ENCODE measurements at places on chromosomes 4 and X. TPM values are rescaled to one million over a fixed set of nuclear protein-coding genes. Genes with fewer than 3 reads are reported as not detected.

DNA sequence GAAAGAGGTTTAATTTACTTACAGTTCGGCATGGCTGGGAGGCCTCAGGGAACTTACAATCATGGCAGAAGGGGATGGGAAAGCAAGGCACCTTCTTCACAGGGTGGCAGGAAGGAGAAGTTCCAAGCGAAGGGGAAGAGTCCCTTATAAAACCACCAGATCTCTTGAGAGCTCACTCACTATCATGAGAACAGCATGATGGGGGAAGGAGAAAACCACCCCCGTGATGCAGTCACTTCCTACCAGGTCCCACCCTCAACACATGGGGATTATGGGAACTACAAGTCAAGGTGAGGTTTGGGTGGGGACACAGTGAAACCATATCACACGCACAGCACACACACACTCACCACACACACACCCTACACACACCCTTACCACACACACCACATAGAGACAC is 104.3 kb downstream of the DCTD start:
- DNase-seq: no peak

DNA sequence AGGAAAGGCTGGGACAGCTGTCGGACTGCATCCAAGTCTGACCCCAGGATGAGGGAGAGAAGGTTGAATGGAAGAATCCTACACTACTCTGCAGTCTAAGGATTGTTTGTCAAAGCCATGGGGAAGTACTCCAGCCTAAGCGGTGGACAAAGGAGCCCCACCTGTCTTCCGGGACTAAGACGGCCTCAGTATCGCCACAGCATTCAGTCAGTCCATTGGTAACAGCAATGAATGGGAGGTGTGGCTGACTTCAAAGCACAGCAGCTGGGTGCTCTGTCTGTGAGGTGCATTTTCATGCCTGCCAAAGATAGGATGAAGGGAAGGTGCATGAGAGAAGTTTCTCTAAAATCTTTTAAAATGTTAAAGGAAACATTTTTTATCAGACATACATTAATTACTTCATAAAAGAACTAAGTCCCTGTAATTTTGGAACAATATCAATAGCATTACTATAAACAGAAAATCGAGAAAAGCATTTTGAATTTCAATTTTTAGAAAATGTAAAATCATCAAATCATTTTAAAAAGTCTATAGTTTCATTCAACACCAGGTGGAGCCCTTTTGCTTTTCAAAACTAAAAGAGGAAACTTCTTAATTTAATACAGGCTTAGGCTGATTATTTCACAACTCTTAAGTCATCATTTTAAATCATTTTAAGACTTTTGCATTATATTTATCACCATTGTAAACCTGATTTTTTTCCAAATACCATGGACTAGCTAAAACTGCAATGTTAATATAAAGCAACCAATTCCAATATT is 27.6 kb upstream of the INTU start:
- DNase-seq: peak; percentile 22

GRCh38 chr4:106162278-106162677 is 153.7 kb downstream of the TBCK start:
- no peak for DNase-seq

RWDD4 gene
- total RNA-seq: 14.9 TPM

DNA sequence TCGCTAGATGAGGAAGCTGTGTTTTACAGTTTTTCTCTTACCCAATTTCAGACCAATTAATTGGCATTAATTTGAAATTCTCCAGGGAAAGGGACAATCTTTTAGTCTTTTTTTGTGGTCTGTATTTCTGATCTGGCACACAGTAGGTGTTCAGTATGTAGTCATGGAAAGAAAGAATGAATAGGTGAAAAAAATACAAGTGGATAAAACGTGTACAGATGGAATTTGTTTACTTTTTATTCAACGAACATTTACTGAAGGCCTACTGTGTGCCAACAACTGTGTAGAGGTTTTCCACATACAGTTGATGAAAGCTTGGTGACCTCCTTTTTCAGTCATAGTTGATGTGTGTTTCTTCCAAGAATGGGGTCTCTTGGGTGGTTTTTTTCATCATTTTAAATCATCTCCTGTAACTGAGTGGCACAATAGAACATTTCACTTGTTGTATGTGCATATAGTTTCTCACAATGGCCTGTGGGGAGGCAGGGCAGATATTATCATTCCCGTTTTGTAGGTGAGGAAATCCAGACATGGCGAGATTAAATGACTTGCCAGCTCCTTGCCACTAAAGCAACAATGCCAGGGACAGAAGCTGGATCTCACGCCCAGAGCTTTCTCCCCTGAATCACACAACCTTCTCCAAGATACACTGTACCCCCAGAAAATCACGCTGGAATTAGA is 102.4 kb downstream of the CEP135 start:
- no peak for DNase-seq

DNA sequence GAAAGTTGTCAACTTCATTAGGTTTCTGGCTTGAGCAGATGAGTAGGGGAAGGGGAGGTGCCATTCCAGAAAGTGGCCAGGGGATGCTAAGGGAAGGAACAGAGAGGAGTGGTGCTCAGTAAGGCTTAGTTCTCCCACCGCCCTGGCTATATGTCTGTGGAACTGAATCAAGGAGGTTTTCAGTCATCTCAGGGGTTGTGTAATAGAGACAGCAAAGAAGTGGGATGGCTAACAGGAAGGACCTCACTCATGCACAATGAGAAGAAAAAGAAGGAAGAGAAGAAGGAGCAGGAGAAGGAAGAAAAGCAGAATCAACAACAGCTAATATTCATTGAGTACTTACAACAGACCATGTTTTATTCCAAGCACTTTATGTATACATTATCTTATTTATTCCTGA is 368.7 kb downstream of the MID1IP1 start:
- no peak for DNase-seq

- DNase-seq: no peak
Observed at GRCh38 chrX:12241026-12241425, 102.8 kb downstream of the FRMPD4 start.

CTAG1A gene
- total RNA-seq: not detected

DNA sequence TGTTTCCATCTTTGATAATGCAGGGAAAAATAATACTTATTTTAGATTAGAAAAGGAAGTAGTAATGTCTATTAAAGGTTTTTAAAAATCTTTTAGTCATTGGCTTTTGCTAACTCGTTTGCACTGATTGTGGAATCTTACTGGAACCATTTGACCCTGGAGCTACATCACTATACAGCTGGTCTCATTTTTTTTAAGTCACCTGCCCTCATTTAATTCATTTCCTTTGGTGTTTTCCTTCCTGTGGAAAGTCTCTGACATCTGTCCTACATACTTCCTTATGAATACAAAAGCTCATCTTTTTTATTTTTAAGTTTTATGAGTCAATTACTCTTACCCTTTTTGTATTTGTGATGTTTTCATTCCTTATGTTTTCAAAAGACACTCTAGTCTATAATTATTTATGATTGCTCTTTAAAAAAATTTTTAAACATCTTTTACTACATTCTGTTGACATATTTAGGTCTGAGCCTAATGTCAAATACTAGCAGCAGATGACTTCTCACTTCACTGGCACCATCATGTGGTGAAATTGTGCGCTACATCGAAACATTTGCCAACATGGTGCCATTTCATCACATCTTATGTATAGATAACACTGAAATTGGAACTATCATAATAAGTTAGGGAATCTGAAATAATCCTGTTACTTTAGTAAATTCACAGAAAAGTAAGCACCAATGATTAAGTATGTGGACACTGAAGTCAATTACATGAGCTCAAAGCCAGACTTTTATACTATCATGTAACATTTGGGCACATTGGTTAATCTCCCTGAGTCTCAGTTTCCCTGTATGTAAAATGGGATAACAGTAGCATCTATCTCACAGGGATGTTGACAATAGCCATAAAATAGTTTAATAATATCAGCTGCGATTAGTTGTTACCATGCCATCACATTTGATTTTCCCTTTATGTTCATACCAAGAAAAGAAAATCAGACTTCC is 9.4 kb upstream of the MMAA start:
- DNase-seq: peak; percentile 58

DNA sequence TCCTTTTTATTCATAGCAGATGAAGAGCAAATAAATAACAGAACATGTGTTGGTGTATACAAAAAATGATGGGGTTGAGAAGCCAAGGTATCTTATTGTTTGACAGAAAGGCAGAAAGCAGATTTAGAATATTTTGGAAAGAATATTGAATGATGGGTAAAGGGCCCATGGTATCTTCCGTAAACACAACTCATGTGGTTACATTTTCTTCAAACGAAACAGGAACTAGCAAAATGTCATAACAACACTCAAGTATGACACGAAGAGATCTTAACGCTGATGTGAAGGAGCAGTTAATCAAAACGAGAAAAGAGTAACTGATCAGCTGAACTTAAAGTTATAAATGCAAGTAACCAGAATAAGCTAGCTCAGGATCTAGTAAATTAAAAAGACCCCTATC is 195.7 kb upstream of the GK2 start:
- no peak for DNase-seq

- DNase-seq: no peak
Observed at GRCh38 chrX:29518100-29518499, 697.3 kb upstream of the MAGEB2 start.

DNA sequence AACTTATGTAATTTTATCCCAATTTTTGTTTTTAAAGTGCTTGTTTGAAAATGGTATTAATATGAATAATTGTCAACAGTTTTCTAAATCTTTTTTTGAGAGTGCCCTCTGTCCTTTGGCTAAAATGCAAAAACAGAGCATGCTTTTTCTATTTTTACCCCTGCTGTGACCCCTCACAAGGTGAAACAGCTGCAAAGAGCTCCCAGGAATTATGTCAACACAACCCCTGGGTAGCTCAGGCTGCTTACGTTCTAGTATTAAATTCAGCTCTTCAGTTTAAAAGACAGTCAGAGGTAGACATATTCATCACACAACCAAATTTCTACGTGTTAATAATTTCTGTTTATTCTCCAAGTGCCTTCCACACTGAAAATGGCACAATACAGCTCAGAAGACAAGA is 367.5 kb downstream of the PRDM5 start:
- DNase-seq: no peak

DNA sequence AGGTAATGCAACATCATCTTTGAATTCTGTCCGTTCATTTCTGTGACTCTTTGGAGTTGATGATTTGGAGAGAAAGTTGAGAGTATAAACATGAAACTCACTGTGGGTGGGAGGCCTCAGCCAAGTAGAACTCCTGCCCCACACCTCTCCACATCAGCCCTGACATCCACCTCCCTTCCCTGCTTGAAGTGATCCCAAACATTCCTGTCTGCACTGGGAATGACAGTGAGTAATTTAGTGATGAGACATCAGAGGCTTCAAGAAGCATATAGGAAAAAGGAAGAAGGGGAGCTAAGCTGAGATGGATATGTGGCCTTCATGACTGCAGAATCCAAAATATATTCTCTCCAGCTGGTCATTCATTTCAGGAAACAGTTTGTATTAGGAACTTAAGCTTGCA is 151.8 kb downstream of the SPATA18 start:
- no peak for DNase-seq

- DNase-seq: no peak
Observed at GRCh38 chrX:2542826-2543521, 42.2 kb upstream of the DHRSX start.

DNA sequence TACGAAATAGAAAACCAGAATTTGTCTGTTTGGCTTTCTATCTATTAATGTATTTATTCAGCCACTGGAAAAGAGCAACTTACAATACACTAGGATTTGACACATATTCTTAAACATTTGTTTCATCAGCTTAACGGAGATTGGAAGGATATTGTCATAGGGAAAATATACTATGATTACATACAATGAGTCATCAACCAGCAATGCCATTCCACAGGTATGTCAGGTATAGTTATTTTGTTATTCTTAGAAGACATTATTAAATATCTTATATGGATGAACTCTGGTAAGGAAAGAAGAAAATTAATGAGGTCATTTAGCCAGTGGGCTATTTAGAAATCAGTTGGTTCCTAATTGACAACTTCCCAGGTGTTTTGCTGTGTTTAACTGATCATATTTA is 926.6 kb downstream of the STIM2 start:
- no peak for DNase-seq

GPR82 gene
- total RNA-seq: not detected

GRCh38 chr4:110139815-110140214 is 58.6 kb downstream of the ELOVL6 start:
- DNase-seq: no peak

- no peak for DNase-seq
Observed at GRCh38 chrX:153209347-153209746, 30.3 kb downstream of the MAGEA1 start.

- DNase-seq: peak; percentile 28
Observed at GRCh38 chr4:145216535-145216934, 36.1 kb upstream of the OTUD4 start.

- peak; percentile 40 for DNase-seq
Observed at GRCh38 chr4:158313566-158313965, 103.3 kb downstream of the TMEM144 start.

STK26 gene
- 2.8 TPM for total RNA-seq

GRCh38 chr4:42478946-42479345 is 81.7 kb downstream of the SHISA3 start:
- no peak for DNase-seq

DNA sequence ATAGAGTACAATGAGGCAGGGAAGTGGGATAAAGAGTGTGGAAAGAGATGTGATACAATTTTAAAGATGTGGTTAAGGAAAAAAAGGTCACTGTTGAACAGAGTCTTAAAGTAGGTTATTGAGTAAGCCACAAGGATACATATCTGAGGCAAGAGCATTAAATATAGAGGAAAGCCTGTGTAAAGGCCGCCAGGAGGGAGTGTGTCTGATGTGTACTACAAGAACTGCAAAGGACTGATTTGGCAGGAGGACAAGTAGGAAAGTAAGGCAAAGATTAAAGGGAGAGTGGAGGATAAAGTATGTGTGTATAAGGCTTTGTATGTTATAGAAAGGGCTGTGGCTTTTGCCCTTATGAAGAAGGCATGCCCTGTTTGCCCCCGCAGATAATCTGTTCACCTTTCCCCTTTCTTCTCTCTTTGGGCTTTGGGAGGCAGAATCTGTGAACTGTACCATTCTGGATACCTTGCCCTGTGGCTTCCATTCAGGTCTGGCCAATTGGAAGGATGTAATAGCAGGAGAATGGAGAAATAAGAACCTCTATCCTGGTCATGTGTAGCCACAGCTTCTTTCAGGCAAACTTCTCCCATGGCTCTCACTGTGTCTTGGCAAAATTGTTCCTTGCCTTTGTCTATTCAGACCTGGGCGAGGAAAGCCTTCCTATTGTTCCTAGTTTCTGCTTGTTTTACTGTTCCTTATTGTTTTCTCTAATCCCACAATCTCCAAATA is 68.9 kb upstream of the FAM47B start:
- DNase-seq: peak; percentile 32

Measured in fibroblast of lung (primary cell).